Naive thymus-derived CD8-positive, alpha-beta T cell (primary cell): ENCODE measurements at places on chromosomes 5 and 9. TPM values are rescaled to one million over a fixed set of nuclear protein-coding genes. Genes with fewer than 3 reads are reported as not detected.

ANKRD55 gene
- not detected for total RNA-seq

FGF18 gene
- total RNA-seq, result 0.38 TPM

TEX48 gene
- total RNA-seq, result not detected

HAVCR1 gene
- 26.5 TPM for total RNA-seq

ESM1 gene
- not detected for total RNA-seq

SREK1 gene
- total RNA-seq, result 92.4 TPM

NINJ1 gene
- total RNA-seq, result 35.6 TPM

LCN2 gene
- not detected for total RNA-seq

GRCh38 chr5:77208507-77209163 is 1.8 kb upstream of the PDE8B start:
- no peaks in the 10 kb centered on the region for H3K36me3 ChIP-seq
- peaks cover 17% of the 10 kb centered on the region for H3K4me1 ChIP-seq
- H3K4me3 ChIP-seq, result peak overlapping the region; percentile 89
- H3K27ac ChIP-seq, result no peak overlapping the region
- peaks cover 45% of the 10 kb centered on the region for H3K27me3 ChIP-seq

DNA sequence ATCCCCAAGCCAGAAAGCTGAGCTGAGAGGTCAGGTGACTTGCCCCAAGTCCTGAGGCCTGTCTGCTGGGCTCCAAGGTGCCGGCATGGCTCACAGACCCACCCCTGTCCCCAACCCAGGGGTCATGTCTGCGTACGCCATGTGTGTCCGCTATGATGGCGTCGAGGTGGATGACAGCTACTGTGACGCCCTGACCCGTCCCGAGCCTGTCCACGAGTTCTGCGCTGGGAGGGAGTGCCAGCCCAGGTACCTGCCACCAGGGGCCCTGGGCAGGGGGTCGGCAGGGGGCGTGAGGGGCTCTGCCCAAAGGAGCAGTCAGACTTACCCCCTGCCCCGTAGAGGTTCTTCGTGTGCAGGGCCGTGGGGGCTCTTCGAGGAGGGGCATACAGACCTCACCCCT is 32.3 kb downstream of the ADAMTSL2 start:
- peaks cover 6% of the 10 kb centered on the region for H3K4me1 ChIP-seq
- no peaks in the 10 kb centered on the region for H3K36me3 ChIP-seq
- H3K4me3 ChIP-seq, result no peak overlapping the region
- DNase-seq, result no peak

DNA sequence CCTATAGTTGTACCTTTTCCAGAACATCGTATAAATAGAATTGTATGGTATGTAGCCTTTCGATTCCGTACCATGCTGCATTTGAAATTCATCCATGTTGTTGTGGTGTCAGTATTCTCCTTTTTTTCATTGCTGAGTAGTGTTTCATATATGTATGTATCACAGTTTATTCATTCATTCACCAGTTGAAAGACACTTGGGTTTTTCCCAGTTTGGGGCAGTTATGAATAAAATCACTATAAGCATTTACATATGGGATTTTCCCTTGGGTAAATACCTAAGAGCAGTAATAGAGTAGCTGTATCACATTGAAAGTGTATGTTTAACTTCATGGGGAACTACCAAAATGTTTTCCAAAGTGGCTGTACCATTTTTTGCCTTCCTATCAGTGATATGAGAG is 16.1 kb upstream of the FKTN start:
- no peak for DNase-seq
- no peaks in the 10 kb centered on the region for H3K36me3 ChIP-seq
- H3K27me3 ChIP-seq, result no peaks in the 10 kb centered on the region
- H3K27ac ChIP-seq, result no peak overlapping the region
- H3K4me1 ChIP-seq, result no peaks in the 10 kb centered on the region

GRCh38 chr9:99878651-99879050 is 27.8 kb upstream of the STX17 start:
- DNase-seq, result no peak
- H3K4me1 ChIP-seq, result no peaks in the 10 kb centered on the region
- no peak overlapping the region for H3K27ac ChIP-seq
- H3K27me3 ChIP-seq, result no peaks in the 10 kb centered on the region
- no peaks in the 10 kb centered on the region for H3K36me3 ChIP-seq
- H3K4me3 ChIP-seq, result no peak overlapping the region

DNA sequence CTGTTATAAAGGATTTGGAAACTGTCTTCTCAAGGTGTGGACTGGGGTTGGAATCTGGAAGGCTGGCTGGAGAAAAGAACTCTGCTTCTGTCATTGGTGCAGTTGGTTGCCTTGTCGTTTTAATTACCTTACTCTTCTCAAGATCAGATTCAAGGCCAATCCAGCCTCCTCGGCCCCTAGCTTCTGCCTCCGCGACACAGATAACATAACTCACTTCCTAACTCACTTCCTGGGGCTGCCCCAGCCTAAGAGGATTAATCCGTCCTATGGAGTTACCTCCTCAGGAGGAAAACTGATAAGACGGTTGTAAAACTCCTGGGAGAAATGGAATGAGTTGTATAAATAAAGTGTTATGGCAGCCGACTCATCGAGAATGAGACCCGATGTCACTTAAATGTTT is 389.1 kb upstream of the WWC1 start:
- no peaks in the 10 kb centered on the region for H3K4me1 ChIP-seq
- H3K4me3 ChIP-seq, result no peak overlapping the region
- H3K27ac ChIP-seq, result no peak overlapping the region
- no peak for DNase-seq
- peaks cover 13% of the 10 kb centered on the region for H3K27me3 ChIP-seq

- peak overlapping the region; percentile 85 for H3K4me3 ChIP-seq
- H3K36me3 ChIP-seq, result peaks cover 29% of the 10 kb centered on the region
Measured at GRCh38 chr9:137579259-137579604, 507 bp upstream of the DPH7 start.

GRCh38 chr5:33059081-33059480 is 348.0 kb downstream of the NPR3 start:
- DNase-seq, result no peak
- no peak overlapping the region for H3K4me3 ChIP-seq
- no peak overlapping the region for H3K27ac ChIP-seq
- peaks cover 14% of the 10 kb centered on the region for H3K36me3 ChIP-seq
- H3K27me3 ChIP-seq, result no peaks in the 10 kb centered on the region
- H3K4me1 ChIP-seq, result no peaks in the 10 kb centered on the region

DNA sequence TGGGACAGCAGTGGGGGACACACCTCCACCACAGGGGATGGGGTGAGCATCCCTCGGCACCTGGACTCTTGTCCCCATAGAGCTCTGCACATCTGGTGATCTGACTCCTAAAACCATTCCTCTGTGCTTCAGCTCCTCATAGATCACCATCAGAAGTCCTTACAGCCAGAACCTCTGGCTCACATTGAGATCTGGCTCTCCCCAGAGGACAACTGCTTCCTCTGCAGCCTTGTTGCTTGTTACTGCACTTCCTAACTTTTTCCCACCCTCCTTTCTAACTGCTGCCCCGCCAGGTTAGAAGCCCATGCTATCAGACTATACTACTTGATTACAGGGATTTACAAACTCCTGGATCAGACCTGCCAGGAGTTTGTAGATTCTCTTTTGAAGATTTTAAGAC is 64.5 kb downstream of the ARSB start:
- no peak overlapping the region for H3K27ac ChIP-seq
- H3K27me3 ChIP-seq, result no peaks in the 10 kb centered on the region
- no peaks in the 10 kb centered on the region for H3K4me1 ChIP-seq
- H3K4me3 ChIP-seq, result no peak overlapping the region
- DNase-seq, result no peak
- H3K36me3 ChIP-seq, result peaks cover 8% of the 10 kb centered on the region

DNA sequence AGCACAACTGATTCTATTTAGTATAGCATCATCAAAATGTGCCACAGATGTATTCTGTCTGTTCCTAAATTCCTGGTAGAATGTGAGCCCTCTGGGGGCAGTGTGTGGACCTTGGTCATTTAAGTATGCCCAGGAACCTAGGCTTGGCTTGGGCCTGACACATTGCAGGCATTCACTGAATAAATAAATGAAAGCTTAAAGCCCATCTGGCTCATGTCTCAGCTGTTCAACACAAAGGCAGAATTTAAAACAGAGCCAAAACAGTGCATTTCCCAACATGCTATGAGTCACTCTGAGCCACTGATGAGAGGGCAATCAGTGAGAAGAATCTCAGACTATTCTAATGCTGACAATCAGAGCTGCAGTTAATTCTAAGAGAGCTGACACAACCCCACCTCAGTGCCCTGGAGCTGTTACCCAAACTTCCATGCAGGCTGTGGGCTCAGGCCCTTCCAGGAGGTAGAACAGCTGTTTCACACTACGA is 8.1 kb downstream of the FAM193B start:
- H3K36me3 ChIP-seq, result no peaks in the 10 kb centered on the region
- H3K27me3 ChIP-seq, result no peaks in the 10 kb centered on the region
- DNase-seq, result no peak

GRCh38 chr5:176736301-176736930 is 73.9 kb upstream of the UNC5A start:
- DNase-seq, result no peak
- no peaks in the 10 kb centered on the region for H3K4me1 ChIP-seq
- no peaks in the 10 kb centered on the region for H3K36me3 ChIP-seq
- H3K27ac ChIP-seq, result no peak overlapping the region

DNA sequence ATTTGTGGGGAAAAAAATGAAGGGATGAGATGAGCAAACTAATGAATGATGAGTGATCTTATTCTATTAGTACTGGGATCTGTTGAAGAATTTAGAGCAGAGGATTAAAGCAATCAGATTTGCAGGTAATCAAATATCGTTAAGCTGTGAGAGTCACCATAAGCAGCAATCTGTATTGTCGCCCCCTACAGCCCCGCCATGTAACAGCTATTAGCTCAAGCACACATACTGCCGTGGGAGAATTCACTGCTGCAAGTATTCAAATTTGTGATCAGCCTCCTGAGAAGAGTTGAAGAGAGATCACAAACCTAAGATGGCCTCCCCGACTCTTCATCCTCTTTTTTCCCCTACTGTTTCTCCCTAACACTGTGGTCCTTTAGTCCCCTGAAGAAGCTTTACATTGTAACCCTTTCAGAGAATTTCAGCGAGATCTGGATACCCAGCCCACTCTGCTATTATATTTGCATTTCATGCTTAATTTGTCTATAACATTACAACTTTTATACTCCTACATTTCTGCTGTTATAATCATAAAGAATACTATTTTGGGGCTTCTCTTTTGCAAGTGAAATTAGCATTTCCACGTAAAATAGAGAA is 28.5 kb upstream of the PHF24 start:
- H3K4me1 ChIP-seq, result no peaks in the 10 kb centered on the region
- no peak overlapping the region for H3K27ac ChIP-seq
- peaks cover 14% of the 10 kb centered on the region for H3K27me3 ChIP-seq
- no peak overlapping the region for H3K4me3 ChIP-seq
- no peak for DNase-seq

DNA sequence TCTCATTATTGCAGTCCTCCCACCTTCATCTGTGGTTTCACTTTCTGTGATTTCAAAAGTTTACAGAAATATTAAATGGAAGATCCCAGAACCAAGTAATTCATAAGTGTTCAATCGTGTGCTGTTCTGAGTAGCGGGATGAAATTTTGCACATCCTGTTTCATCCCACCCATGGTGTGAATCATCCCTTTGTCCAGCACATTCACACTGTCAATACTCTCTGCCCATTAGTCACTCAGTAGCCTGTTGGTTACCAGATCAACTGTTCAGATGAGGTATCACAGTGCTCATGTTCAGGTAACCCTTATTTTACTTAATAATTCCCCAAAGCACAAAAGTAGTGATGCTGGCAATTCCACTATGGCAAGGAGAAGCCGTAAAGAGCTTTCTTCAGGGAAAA is 26.8 kb downstream of the FAM81B start:
- no peaks in the 10 kb centered on the region for H3K36me3 ChIP-seq
- no peak overlapping the region for H3K27ac ChIP-seq
- no peak for DNase-seq
- H3K4me1 ChIP-seq, result no peaks in the 10 kb centered on the region

- no peak overlapping the region for H3K4me3 ChIP-seq
- H3K27me3 ChIP-seq, result peaks cover 13% of the 10 kb centered on the region
- DNase-seq, result no peak
- no peak overlapping the region for H3K27ac ChIP-seq
- no peaks in the 10 kb centered on the region for H3K4me1 ChIP-seq
Measured at GRCh38 chr5:33379757-33380156, 61.0 kb upstream of the TARS1 start.

DNA sequence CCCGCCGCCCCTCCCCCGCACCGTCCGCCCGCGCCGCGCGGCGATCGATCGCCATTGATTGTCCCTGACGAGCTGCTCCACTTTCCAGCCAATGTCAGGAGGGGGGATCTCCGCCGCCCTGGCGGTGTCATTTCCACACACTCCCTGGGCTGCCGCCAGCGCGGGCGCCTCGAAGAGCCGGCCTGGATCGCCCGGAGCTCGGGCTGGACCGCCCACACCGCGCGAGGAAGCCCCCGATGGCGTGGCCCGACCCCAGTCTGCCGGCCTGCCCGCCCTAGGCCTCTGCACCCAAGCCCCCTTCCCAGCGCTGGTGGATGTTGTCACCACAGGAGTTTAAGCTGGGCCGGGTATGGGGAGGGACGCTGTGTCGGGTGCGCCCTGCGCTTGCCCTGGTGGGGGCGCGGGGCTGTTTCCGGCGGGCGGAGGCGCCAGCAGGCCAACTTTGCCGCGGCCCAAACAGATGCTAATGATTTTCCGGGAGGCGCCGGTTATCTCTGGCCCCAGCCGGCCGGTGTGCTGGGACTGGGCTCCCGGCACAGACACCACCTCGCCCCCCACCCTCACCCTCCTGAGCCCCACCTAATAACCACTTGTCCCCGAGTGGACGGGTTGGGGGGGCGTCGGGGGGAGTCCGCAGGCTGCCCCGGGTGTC is 10.6 kb upstream of the CXXC5 start:
- H3K27me3 ChIP-seq, result no peaks in the 10 kb centered on the region
- H3K4me1 ChIP-seq, result peaks cover 57% of the 10 kb centered on the region
- H3K4me3 ChIP-seq, result peak overlapping the region; percentile 86
- H3K36me3 ChIP-seq, result no peaks in the 10 kb centered on the region

DNA sequence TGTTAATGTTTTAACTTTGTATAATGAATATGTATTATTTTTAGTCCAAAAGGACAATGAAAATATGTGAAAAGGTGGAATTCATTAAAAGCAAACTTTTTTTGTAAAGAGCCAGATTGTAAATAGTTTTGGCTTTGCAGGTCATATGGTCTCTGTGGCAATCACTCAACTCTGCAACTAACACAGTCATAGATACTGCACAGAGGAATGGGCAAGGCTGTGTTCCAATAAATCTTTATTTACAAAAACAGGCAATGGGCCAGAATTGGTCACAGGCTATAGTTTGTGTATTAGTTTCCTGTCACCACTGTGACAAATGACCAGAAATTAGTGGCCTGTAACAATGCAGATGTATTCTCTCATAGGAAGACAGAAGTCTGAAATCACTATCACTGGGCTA is 125.4 kb upstream of the PTCH1 start:
- H3K4me1 ChIP-seq, result peaks cover 4% of the 10 kb centered on the region
- no peak overlapping the region for H3K27ac ChIP-seq
- no peak overlapping the region for H3K4me3 ChIP-seq
- H3K27me3 ChIP-seq, result peaks cover 2% of the 10 kb centered on the region
- no peak for DNase-seq
- H3K36me3 ChIP-seq, result peaks cover 16% of the 10 kb centered on the region
